ENCODE measurements at places on chromosomes 11 and 22.

- no peak for DNase-seq
Observed at GRCh38 chr22:35064664-35065063, 1.3 kb upstream of the ISX start.

DNA sequence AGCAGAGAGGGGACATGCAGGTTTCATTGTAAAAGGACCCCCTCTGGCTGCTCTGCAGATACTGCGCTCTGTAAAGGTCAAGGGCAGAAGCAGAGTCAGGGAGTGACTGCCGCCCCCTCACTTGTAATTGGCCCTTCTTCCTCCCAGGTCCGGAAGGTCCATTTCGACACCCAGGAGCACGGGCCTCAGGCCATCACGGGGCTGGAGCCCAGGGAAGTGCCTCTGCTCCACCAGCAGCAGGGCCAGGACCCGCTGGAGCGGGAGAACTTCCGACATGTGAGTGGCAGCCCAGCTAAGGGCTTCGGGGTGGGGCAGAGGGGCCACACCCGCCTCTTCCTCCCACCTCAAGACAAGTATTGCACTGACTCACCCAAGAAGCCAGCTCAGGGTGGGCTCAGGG lies 24.0 kb upstream of the LRRC10B start:
- DNase-seq: no peak

DNA sequence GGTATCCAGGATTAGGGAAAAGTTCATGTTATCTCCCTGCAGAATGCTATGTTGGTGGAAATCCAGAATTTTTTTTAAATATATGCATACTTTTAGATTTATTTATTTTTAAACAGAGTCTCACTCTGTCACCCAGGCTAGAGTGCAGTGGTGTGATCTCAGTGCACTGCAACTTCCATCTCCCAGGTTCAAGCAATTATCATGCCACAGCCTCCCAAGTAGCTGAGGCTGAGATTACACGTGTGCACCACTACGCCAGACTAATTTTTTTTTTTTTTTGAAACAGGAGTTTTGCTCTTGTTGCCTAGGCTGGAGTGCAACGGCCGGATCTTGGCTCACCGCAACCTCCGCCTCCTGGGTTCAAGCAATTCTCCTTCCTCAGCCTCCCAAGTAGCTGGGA lies 2.6 kb downstream of the PACSIN2 start:
- DNase-seq: no peak

- no peak for DNase-seq
Observed at GRCh38 chr11:73011126-73011817, 130.8 kb downstream of the FCHSD2 start.

- DNase-seq: peak; percentile 23
Observed at GRCh38 chr11:44955015-44955738, 4.5 kb upstream of the TP53I11 start.

GRCh38 chr22:23053912-23054530 lies 16.3 kb upstream of the GNAZ start:
- no peak for DNase-seq

GRCh38 chr11:86719781-86720463 lies 47.5 kb upstream of the ME3 start:
- DNase-seq: no peak

- no peak for DNase-seq
Observed at GRCh38 chr11:30091737-30092136, 74.9 kb upstream of the KCNA4 start.

DNA sequence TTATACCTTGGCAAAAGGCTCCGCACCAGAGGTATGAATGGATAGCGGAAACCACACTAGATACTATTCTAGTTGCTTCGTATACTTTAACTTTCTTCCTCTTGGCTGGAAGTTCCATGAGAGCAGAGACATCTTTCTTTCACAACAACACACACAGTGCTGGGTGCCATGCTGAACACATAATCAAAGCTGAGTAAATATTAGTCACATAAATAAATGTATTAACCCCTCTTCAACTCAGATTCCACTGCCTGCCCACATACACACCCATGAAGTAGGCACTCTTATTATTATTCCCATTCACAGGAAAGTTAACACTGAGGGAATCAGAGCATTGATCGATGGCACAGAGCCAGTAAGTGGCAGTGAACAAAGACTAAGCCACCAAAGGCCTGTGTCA lies 35.4 kb downstream of the SPON1 start:
- no peak for DNase-seq

DNA sequence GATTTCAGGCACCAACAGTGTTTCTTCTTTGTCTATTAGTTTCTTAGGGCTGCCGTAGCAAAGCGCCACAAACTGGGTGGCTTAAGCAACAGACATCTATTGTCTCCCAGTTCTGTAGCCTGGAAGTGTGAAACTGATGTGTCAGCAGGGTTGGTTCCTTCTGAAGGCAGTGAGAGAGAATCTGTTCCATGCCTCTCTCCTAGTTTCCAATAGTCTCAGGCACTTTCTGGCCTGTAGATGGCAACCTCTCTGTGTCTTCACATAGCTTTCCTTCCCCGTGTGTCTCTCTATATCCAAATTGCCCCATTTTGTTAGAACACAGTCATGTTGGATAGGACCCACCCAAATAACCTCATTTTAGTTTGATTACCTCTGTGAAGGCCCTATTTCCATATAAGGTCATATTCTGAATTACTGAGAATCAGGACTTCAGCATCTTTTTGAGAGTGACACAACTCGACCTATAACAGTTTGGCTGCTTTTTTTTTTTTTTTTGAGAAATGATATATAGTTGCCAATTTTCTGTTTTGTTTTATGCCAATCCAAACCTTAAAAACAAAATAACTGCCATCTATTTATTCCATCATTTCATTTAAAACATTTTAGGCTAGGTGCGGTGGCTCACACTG lies 108.2 kb downstream of the SLC36A4 start:
- DNase-seq: no peak

DNA sequence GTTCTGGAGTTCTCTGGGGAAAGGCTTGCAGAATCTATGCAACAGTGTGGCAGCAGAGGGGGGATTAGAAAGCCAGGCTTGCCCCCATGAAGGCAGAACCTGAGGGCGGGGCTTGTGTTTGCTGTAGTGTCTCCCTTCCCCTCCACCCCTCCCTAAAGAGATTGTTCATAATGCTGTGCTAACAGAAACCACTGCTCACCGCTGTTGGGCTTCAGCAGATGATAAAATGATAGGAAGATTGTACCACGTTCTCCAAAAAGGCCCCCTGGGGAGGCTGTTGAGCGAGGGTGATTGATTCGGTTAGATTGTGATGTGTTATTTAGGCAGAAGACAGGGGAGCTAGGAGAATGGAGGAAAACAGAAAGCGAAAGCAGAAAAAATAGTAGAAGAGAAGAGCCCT lies 215.2 kb upstream of the NCAM1 start:
- DNase-seq: no peak

DNA sequence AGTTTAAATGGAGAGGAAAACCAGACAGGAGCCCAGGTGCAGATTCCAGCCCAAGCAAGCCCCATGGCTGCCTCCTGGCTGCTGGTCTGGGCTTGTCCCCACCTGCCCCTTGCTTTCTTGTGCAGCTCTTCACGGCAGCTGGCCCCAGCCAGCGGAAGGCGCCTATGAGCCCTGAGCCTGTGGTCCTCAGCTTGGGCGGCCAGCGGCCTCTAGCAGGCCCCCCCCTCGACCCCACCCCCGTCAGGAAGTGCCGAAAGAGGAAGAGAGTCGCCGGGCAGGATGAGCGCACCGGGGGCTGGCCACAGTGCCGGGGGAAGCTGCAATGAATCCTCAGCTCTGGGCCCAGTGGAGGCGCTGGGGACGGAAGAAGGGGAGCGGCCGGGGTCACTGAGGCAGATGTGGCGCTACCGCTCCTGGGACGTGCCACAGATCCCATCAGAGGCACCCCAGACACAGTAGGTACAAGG lies 2.1 kb upstream of the DGKZ start:
- no peak for DNase-seq

GRCh38 chr22:48051796-48052620 lies 1289.6 kb downstream of the TBC1D22A start:
- no peak for DNase-seq

GRCh38 chr11:34614344-34615104 lies 6.4 kb upstream of the EHF start:
- DNase-seq: no peak

- no peak for DNase-seq
Observed at GRCh38 chr22:43273902-43274484, 69.2 kb downstream of the SCUBE1 start.

DNA sequence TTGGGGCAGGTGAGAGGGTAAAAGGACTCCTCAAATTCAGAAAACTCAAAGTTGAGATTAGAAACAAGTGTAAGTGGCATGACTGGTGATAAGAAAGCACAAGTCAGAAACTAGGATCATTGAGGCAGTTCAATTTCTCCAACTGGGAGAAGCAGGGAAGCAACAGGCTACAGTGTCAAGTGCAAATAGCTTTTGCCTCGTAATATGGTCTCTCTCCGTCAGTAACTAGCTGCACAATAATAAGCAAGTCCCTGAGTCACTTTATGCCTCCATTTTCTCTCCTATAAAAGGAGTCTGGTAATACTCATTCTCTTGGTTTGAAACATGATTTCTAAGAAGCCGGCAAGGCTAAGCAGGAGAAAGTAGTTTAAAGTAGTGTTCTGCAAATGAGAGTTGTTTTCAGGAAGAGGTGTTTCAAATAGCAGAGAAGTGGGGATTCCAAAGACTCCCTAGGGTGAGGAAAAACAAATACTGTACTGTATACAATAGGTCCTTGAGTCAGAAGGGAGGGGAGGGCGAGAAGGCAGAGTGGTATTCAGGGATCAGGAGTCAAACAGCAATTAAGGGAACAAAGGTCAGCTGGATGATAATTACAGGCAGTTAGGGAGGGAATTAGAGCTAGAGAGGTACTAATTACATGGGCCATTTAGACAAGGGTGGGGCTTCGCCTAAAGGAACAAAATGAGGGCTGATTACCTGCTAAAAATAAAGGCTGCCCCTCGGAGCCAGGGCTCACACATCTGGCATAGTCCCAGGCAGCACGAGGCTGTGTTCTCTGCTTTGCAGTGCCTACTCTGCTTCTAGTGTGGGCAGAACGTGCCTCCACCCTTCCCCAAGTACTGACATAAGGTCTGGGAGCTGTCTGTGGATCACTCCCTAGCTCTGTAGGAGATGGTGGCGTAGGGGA lies 96.0 kb upstream of the BDNF start:
- DNase-seq: no peak

- DNase-seq: no peak
Observed at GRCh38 chr11:120835601-120836228, 188.2 kb upstream of the TBCEL start.

- DNase-seq: no peak
Observed at GRCh38 chr11:41175304-41175972, 284.0 kb downstream of the LRRC4C start.

GRCh38 chr11:102110761-102111010 lies 439 bp downstream of the YAP1 start:
- no peak for DNase-seq

DNA sequence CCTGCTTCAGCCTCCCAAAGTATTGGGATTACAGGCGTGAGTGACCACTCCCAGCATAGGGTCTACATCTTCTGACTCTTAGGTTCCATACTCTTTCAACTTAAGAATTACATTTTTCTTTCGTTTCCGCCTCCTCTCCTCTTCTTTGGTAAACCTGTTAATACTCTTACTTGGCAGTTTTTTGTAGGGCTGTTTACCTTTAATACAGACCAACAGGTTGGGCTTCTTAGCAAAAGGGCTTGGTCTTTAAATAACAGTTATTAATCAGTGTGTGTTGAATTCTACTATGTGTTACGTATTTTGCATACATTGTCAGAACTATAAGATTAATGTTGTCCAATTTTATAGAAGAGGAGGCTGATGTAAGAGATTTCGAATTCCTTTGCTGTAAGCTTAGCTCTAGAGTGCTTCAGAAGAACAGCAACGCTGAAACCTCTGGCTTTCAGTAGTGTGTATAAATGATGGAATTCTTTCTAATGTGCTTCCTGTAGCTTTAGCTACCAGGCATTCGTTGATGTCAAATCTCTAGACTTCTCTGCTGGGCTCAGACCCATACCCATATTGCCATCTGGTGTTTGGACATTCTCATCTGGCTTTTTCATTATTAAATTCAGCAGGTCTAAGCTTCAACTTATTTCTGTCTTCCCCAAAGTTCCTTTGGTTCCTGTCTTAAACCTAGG lies 3.1 kb downstream of the FDX1 start:
- DNase-seq: no peak

DNA sequence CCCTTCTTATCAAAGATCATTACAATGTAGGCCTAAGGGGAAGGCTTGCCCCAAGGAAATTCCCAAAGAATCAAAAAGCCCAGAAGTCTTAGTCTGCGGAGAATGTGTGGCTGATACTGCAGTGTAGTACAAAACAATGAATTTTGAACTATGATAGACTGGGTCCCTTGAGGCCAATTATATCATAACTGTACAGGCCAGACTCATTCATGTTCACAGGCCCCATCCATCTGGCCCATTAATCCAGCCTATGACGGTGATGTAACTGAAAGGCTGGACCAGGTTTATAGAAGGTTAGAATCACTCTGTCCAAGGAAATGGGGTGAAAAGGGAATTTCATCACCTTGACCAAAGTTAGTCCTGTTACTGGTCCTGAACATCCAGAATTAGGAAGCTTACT lies 35.2 kb downstream of the IGLL1 start:
- no peak for DNase-seq

GRCh38 chr11:63908631-63909401 lies 8.1 kb downstream of the RCOR2 start:
- no peak for DNase-seq

GRCh38 chr22:45785458-45785857 lies 113.8 kb downstream of the ATXN10 start:
- DNase-seq: no peak

- no peak for DNase-seq
Observed at GRCh38 chr22:45194686-45195085, 31.0 kb downstream of the NUP50 start.

DNA sequence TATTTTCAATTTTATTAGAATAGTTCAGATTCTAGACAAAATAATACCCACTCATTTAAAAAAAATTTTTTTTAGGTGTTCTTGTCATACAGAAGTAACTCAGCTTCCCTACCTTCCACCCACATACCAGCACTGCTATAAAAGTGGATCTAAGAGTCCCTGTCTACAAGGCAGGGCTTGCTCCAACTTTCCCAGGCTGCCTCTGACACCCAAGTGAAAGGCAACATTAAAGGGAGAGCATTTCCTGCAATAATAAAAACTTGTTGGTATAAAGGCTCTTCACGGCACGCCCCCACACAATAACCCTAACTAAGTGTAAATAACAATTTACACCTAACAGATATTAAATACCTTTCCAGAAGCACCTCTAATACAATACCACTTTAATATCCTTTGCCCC lies 127.2 kb downstream of the APOL5 start:
- DNase-seq: no peak

- DNase-seq: no peak
Observed at GRCh38 chr11:35122308-35122707, 16.7 kb upstream of the CD44 start.

DNA sequence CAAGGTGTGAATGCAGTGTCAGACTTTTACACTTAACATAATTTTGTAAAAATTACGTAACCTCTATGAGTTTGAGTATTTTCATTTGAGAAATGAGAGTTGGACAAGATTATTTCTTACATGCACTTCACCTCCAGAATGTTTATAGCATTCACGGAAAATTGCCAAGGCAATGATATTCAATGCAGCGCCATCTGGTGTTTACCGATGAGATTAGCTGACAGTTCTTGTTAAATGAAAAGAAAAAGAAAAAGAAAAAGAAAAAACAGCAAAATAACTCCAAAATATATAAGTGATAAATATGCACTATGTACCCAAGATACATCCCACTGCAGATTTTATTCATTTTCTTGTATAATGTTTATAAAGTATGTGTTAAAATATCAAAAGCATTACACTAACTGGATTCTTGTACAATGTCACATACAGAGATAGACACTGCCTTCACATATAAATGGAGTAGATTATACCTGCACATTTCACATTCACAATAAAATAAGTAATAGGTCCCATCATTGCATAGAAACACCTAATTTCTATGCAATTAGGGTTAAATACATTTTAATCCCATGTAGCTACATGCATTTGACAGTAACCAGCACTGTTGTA lies 976.3 kb upstream of the FAT3 start:
- no peak for DNase-seq

All from AG04449 (cell line).